ENCODE measurements at places on chromosomes 2 and 18.

- no peak for DNase-seq
Observed at GRCh38 chr2:48844417-48845155, 89.1 kb upstream of the LHCGR start.

- no peak for DNase-seq
Observed at GRCh38 chr2:7011356-7012083, 94.3 kb downstream of the RNF144A start.

DNA sequence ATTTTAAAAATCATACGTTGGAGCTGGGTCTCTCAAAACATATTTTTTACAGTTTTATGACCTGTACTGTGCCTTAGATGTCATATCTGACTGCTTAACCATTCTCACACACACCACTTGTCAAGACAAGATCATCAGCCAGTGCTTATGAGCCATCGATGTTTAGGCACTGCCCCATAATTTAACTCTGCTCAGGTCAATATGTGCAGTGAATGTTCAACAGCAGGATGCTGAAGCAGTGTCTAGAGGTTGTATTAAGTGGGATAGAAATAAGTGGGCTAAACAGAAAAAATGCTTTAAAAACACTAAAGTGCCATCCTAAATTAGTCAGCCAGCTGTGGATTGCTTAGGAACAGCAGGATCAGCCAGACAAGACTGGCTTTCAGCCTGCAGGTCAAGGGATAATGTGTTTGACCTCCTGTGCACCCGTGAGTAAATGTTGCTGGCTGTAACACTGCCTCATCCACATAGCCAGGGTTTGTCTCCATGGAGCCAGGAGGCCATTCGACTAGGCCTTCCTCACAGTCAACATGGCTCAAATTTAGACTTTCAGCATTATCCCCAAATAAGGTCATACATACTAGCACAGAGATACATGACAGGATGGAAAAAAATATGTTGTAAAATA, 139.0 kb upstream of the NXPH2 start:
- DNase-seq: no peak

- DNase-seq: no peak
Observed at GRCh38 chr2:58197894-58198293, 43.2 kb downstream of the FANCL start.

- DNase-seq: no peak
Observed at GRCh38 chr2:239390546-239391285, 10.1 kb downstream of the HDAC4 start.

DNA sequence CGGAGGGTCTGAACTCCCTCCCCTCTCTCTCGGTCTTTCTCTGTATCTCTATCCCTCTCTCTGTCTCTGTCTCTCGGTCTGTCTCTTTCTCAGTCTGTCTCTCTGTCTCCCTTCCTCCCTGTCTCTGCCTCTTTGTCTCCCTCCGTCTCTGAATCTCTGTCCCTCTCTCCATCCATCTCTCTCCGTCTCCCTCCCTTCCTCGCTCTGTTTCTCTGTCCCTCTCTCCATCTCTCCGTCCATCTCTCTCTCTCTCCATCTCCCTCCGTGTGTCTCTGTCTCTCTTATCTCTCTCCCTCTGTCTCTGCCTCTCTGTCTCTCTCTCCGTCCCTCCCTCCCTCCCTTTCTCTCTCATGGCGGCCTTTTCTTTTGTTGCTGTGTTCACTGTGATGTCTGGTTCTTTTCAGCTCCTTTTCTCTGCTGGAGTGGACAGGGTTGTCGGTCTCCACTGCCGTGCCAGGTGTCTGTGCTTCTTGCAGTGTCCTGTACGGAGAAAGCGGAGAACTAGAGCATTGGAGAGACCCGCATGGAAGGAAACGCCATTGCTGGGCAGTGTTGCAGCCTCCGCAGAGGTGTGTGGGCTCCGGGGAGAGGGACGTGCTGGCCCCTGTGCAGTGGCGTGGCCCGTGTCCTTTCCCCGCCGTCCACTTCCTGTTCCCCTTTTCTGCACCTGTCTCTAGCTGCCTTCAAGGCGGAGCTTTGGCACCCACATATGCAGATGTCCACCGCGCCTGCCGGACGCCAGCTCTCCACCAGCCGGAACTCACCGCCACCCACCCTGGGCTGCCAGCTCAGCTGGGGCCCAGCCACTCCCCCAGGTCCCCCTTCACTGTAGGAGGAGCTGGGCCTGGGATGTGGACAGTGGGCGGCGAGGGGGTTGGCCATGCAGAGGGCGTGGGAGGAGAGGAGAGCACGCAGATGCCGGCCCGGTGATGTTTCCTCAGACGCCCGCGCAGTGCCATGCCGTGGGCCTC, 113.1 kb downstream of the NFATC1 start:
- no peak for DNase-seq

- no peak for DNase-seq
Observed at GRCh38 chr2:224997802-224998201, 44.5 kb downstream of the DOCK10 start.
